ENCODE measurements at places on chromosomes 16 and 17.

DNA sequence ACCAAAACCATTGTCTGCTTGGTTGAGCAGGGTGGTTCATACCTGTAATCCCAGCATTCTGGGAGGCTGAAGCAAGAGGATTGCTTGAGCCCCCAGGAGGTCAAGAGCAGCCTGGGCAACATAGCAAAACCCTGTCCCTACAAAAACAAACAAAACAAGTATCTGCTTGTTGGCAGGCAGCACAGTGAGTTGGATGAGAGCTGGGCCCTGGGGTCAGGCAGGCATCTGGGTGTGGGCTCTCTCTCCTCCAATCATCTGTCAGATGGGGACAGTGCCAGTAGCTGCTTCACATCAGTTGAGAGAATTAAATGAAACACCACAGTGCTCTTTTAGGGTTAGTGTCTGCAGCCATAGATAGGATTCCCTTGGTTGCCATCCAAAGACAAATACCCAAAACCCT is 5.8 kb downstream of the ARMC7 start:
- no peak for DNase-seq

DNA sequence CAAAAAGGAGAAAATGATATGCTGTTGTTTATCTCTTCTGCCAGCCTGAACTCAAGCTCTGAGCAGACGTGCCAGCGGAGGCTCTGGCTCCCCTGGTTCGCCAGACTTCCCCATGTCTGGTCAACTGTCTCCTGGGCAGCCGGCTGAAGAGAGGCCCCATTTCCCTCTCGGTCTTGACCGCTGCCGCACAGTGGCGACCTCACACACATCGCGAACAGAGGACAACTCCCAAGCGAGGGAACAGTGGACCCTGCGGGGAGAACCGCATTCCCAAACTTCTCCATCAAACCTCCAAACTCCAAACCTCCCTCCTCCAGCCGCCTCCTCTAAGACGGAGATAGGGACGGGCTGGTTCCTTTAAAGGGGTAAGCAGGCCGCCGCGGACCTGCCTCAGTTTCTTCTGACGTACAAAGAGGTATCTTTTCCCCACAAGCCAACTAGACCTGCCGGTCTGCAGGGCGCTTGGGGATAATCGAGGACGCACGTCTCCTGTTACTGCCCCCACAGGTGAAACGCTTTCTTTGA is 24.9 kb upstream of the RFFL start:
- DNase-seq: peak; percentile 50

- DNase-seq: no peak
Observed at GRCh38 chr16:813204-813915, 12.8 kb upstream of the GNG13 start.

GRCh38 chr17:77686903-77687302 is 271.6 kb upstream of the TNRC6C start:
- no peak for DNase-seq

DNA sequence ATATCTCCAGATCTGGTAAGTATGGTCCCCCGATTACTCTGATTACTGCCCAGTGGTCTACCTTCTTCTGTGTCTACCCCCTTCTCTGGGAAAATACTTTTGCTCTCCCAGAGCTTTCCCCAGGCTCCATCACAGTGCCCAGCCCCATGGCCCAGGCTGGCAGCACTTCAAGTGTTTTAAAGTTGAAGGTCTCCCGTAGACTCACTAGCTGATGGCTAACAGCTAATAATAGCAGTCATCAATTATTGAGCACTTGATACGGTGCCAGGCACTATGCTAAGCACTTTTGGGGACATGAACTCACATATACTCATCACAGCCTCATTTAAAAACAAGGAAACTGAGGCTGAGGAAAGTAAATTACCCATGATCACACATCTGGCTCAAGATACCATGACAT is 33.4 kb downstream of the DCUN1D3 start:
- no peak for DNase-seq

DNA sequence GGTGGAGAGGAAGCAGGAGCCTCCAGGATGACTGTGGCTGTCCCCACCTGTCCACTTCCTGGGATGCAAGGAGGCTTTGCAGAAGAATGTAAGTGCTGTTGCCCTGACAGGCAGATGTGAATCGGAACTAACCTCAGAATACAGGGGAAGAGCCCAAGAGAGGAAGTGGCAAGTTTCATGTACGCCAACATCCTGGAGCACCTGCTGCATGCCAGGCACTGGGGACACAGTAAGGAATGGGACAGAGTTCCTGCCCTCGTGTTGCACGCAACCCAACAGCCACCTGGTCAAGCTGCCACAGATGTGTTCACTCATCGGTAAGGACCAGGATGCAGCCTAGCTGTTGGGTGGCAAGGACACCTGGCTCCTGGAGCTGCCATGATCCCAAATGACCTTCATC is 98.6 kb upstream of the RPL38 start:
- DNase-seq: no peak

GRCh38 chr17:65588181-65588808 is 26.8 kb upstream of the AXIN2 start:
- no peak for DNase-seq

GRCh38 chr17:19943026-19943425 is 34.6 kb downstream of the AKAP10 start:
- no peak for DNase-seq

All from MCF 10A (cell line).